M059J (cell line): ENCODE measurements at places on chromosomes 11 and 22. TPM values are rescaled to one million over a fixed set of nuclear protein-coding genes. Genes with fewer than 3 reads are reported as not detected.

DNA sequence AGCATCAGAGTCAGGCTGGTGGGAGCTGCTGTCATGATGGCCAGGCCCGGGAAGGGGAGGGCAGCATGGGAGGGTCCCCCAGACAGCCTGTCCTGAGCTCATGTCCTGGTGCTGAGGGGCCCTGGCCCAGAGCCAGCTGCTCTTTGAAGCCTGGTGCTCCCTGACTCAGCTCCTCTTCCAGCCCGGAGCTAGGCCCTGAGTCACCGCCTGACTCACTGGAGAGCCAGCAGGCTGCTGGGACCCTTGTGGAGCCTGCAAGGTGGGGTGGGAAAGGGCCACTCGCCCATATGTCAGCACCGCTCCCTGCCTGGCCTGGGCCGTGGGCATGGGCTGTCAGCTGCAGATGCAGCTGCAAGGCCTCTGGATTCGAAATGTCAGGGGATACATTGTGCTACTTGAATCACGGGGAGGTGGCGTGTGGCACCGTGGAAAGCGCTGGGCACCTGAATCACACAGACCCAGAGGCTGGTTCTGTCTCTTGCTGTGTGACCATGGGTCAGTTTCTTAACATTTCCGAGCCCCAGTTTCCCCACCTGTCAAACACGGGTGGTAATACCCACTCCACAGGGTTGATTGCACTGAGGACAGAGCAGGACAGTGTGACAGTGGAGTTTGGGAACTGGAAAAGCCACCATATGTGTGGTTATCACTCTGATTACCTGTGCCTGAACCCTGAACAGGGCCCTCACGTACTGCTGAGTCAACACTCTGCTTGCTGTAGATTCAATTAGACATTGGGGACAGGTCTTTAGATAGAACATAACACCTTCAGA, 4.4 kb downstream of the CACNA1I start:
- peak; percentile 87 for DNase-seq

DNA sequence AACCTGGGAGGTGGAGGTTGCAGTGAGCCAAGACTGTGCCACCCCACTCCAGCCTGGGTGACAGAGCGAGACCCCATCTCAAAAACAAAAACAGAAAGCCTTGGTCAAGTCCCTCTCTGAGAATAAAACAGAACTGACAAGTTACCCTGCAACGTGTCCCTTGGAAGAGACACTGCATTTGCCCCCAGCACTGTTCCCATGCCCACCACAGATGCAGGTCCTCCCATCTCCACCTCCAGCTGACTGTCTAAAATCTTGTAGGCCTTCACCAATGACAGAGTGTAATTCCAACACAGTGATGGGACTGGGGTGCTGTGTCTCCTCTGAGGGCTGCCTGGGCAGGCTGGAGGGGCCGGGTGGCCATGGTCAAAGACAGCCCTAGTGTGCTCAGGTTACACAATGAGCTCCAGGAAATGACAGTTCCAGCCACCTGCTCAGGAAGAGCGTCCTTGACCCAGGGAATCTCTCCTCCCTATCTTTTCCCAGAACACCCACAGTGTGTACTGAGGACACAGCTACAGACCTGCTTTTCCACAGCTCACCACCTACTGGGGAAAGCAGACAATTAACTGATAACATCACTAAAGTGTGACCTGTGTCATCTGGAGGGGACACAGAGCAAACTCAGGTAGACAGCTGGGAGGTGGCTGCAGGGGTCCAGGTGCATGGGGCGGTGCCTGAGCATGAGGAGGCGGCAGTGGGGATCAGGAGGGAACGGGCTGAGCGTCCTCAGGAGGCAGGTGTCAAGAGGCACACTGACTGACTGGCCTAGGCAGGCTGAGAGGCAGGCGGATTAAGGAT, 56.4 kb downstream of the ARFGAP3 start:
- no peak for DNase-seq

DNA sequence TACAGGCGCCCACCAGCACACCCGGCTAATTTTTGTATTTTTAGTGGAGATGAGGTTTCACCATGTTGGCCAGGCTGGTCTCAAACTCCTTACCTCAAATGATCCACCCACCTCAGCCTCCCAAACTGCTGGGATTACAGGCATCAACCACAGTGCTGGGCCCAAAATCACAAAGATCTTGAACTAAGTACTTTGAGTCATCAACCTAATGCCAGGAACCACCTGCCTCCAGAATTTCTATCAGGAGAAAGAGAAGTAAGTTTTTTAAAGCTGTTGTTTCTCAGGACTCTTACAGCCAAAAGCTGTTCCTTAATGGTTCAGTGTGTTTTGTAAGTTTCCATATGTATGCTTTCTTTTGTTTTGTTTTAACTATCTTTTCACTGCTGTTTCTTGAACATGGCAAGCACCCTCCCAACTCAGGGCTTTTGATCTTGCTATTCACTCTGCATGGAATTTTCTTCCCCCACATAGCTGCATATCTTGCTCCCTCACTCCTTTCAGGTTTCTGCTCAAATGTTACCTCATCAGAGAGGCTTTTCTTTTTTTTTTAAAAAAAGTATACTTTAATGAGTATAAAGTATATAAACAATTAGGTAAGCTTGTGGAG, 6.0 kb upstream of the PAK1 start:
- DNase-seq: no peak

DNA sequence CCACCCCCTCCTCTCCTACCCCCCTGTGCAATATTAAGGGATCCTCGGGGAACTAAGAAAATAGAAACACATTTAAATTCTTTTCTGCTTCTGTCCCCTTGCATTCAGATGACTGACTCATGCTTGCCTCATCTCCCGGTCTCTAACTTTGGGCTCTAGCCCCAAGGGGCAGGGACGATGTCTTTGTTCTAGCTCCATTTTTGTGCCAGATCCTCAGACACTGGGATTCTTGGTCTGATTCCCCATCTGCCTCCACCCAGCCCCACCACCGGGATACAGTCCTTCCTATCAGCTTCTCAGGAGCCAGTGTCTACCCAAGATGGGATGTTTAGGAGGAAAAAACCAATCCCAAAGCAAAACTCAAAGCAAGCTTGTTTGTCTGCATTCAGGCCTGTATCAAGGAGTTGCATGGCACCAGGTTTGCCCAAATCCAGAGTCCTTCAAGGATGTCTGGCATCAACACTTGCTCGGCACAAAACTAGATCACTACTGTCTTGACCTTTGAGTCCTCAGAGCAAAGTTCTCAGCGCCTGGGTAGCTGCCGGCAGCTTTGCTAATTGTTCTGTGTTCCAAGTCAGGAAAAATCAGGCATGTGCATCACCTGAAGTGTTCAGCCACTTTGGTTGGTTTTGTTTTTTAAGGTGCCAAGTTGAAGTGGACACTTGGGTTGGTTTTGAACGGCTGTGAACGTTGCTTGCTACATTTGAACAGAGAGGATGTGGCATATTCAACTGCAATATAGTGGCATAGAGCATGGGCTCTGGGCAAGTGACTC, 212.8 kb downstream of the DSCAML1 start:
- DNase-seq: peak; percentile 20

- no peak for DNase-seq
Observed at GRCh38 chr11:2732261-2732939, 32.6 kb upstream of the KCNQ1OT1 start.

DNA sequence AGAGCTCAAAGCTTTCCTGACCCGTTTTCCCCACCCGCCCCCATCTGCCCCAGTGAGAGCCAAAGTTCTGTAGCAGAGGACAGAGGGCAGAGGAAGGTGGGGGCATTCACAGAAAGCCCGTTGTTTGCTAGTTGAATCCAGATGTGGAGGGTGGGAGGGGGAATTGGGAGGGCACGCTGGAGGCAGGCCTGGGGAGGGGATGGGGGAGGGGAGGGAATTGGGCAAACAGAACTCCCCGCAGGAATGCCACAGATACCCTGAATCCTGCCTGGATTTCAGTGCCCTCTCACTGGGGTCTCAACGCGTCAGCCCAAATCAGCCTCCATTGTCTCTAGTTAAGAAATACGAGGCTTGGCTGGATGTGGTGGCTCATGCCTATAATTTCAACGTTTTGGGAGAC, 12.9 kb upstream of the OAF start:
- no peak for DNase-seq

- DNase-seq: no peak
Observed at GRCh38 chr11:2748814-2749554, 49.2 kb upstream of the KCNQ1OT1 start.

GRCh38 chr22:31861226-31861840, 83.0 kb upstream of the YWHAH start:
- no peak for DNase-seq

- DNase-seq: no peak
Observed at GRCh38 chr11:59878575-59878974, at the start of gene OOSP3. Gene OOSP3, plus strand, starts transcription at chr11:59878782. Its CDS starts 27 bp downstream, at chr11:59878809.

- peak; percentile 60 for DNase-seq
Observed at GRCh38 chr11:35139722-35140282, 831 bp downstream of the CD44 start.

DNA sequence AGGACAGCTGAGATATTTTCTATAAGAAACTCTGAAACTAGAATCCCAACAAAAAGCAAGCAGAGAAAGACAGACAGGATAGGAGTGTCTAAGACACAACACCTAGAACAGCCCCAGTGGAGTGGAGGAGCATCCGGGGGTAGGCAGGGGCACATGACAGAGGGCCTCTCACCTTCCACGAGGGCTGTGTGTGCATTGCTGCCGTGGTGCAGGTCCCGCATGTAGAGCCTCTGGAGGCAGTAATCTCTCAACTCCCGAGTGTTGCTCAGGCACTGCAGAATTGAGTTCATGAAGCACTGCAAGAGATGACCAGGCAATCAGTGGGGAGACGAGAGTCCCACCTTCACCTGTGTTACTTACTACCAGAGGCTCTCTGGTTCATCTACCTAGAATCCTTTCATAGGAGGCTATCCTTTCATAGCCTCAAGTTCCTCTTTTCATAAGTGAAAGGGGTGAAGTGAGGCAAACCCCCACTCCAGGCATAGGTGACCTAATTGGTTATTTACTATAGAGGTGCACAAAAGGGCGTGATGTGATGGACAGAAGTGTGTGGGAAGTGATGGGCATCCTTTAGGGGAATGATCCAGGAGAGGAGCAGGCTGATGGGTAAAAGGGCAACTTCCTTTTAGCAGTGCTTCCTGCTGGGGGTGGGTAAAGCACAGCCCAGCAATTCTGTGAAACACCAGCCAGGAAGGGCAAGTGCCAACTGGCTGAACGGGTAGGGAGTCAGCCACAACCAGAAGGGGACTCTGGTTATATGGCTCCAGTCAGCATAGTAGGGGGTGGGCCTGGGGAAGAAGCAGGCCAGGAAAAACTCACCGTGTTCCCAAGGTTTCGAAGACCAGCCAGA, 13.1 kb upstream of the MFRP start:
- no peak for DNase-seq

DNA sequence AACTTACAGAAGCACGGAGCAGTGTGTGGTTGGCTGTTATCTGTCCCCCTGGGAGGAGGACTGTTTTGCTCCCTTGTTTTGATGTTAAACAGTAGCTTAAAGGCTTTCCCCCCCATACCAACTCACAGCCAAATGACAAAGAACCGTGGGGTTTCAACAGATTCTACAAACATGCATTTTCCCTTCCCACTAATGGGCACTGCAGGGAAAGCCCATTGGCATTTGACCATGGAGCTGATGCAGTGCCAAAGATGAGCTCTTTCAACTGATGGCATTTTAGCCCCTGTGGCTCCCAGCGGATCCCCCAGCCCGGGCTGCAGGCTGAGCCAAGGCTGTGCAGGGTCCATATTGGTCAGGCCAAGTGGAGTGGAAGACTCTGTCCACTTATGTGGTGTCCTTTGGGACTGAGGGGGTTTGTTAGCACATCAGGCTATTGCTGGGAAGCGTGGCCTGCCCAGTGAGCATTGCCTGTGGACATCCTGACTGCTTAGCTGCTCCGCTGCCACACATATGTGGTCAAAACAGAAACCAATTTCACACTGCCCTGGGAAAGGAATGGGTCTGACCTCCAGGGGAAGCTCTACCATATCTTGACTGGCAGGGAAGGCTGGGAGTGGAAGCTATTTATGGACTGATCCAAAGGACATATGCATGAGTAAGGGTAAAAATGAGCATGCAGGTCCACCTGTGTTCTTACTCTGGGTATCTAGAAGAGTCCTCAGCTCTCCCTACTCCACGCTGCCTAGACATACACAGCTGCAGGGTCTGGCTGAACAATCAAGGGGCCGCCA, 116.4 kb upstream of the PARVA start:
- DNase-seq: no peak

DNA sequence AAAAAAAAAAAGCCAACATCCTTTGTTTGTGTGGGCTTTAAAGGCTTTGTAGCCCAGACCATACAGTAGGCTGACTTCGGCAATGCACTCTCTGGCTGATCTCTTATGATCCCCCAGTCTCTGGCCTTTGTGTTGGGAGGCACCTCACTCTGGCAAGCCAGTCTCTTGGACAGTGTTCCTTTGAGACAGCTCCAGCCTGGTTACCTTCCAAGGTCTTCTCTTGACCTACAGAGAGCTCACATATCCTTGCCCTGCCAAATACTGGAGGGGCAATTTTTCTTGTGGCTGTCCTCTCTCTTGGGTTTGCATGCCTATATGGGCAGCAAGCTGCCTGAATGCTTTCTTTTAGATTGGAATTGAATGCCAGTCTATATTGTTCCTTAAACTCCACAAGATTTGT, 69.8 kb downstream of the SESN3 start:
- no peak for DNase-seq

DNA sequence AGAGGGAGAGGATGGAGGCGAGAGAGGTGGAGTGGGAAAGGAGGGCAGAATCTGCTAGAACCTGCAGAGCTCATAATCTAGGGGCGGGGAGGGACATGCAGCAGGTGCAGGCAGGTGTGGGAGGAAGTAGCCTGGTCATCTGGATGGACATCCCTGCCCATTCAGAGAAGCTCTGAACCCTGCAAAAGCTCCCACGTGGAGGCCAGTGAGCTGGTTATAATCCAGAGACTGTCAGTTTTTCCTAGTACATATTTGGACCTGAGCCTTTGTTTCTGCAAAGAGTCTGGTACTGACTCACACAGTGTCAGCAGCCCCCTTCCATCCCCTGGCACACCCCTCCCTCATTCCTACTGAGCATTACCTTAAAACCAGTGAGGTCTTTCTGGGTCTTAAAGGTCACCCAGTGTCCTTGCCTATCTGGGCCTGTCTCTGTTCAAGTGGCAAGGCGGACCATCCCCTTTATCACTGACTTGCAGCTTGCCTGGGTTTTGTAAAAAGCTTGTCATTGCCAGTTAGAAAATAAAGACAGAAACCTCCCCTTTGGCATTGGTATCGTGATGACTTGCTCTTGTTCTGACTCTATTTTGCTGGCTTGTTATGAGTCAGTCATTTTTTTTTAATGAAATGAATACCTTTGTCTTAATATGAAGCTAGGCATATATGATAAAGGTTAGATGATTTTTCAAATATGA, 26.1 kb downstream of the PTPRJ start:
- peak; percentile 82 for DNase-seq

DNA sequence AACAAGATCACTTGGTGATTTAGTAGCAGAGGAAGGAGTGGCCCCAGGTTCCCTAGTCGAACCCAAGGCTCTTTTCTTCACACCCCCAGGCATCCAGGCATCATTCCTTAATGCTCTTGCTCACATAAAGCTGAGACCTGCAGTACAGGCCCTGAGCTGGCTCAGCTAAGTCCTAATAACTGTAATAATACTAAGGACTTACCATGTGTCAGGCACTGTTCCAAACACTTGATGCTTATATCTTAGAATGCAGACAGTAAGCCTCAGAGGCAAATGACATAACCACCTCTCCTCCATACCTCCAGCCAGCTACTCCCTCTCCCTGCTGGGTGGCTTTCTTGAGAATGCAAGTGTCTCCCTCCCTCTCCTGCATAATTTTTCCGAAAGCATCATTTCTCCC, 33.2 kb downstream of the ANKK1 start:
- DNase-seq: no peak

- no peak for DNase-seq
Observed at GRCh38 chr22:39348909-39349505, 784 bp upstream of the SYNGR1 start.

Gene ZP1
- total RNA-seq: 1.3 TPM in 1 of 2 replicates, not detected in the other

Gene CD3D
- total RNA-seq: not detected in 2 replicates
